Sigmoid colon (tissue), 7 donors: ENCODE measurements at places on chromosomes 2 and 18.

DNA sequence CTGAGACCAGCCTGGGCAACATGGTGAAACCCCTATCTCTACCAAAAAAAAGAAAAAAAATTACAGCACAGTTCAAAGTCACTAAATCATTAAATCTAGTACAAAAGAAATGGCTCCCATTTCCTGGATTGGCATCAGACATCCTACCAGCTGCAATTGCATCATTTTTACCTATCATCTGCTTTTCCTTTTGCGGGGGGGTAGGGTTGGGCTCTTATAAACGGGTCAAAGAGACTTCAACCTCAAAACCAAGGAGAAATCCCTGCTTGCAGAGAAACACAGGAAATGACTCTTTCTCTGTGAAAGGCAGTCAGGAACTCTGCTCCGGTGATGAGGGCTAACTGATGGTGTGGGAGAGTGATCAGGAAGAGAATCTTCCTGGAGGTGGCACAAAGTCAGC is 45.3 kb upstream of the RFX8 start:
- no peak overlapping the region for H3K4me3 ChIP-seq
- H3K4me1 ChIP-seq: peaks cover 15% of the 10 kb centered on the region
- H3K27me3 ChIP-seq: no peaks in the 10 kb centered on the region

- no peak for DNase-seq
- no peaks in the 10 kb centered on the region for H3K36me3 ChIP-seq
- H3K27ac ChIP-seq: no peak overlapping the region
- H3K4me3 ChIP-seq: no peak overlapping the region
- no peaks in the 10 kb centered on the region for H3K27me3 ChIP-seq
- H3K4me1 ChIP-seq: no peaks in the 10 kb centered on the region
Measured at GRCh38 chr2:146506851-146507250, 1338.0 kb upstream of the ACVR2A start.

GRCh38 chr18:13260935-13261640 is 42.5 kb downstream of the LDLRAD4 start:
- no peak overlapping the region for H3K4me3 ChIP-seq
- no peak for DNase-seq

DNA sequence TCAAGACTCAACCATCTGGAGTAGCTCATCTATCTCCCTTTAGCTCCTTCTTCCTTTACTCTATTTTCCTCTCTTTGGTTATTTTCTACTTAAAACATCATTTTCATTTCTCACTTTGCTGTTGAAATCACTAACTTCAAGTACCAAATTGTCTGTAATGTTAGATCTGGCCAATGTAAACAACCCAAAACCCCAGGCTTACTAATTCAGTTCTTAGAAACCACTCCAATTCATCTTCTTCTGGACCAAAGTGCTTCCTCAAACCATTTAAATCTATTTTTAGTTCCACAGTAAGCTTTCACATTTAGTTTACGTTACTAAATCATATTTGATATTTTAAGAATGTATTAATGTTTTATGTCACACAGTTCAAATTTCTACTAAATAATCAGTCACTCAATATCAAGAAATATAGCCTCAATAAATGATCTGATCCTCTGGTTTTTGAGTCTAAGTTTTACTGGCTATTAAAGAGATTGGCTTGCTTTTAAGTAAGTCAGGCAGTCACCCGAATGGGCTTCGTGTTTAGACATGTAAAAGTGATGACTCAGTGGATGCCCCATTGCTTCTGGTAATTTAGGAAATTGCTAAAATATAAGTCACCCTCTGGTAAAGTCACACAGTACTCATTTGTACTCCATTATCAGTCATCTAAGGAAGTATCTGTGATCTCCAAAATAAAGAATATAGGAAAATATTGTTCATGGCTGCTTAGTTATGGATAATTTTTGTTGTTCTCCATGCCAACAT is 527.2 kb upstream of the SOX11 start:
- H3K4me3 ChIP-seq: no peak overlapping the region
- no peaks in the 10 kb centered on the region for H3K4me1 ChIP-seq
- H3K27ac ChIP-seq: no peak overlapping the region
- H3K27me3 ChIP-seq: no peaks in the 10 kb centered on the region

- H3K27ac ChIP-seq: no peak overlapping the region
- no peak for DNase-seq
- no peaks in the 10 kb centered on the region for H3K4me1 ChIP-seq
- H3K4me3 ChIP-seq: no peak overlapping the region
Measured at GRCh38 chr2:61993422-61994024, 88.0 kb downstream of the COMMD1 start.

DNA sequence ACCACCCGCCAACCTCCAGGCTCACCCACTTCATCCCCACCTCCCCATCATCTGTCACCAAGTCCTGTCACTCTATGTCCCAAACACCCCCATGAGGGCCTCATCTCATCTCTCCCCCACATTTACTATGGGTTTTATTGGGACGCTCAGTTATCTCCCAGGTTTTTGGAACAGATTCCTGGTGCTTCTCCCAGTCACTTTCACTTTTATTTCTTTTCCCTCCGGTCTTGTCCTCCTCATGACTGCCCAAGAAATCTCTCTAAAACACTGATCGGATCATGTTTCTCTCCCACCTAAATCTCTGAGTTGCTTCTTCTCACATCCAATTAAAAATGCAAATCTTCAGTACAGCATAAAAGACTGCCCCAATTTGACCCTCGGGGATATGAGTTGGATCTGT is 273.1 kb downstream of the PHLPP1 start:
- DNase-seq: no peak
- no peak overlapping the region for H3K27ac ChIP-seq
- H3K36me3 ChIP-seq: no peaks in the 10 kb centered on the region
- no peaks in the 10 kb centered on the region for H3K27me3 ChIP-seq
- no peaks in the 10 kb centered on the region for H3K4me1 ChIP-seq
- H3K4me3 ChIP-seq: peak overlapping the region; percentile 34

DNA sequence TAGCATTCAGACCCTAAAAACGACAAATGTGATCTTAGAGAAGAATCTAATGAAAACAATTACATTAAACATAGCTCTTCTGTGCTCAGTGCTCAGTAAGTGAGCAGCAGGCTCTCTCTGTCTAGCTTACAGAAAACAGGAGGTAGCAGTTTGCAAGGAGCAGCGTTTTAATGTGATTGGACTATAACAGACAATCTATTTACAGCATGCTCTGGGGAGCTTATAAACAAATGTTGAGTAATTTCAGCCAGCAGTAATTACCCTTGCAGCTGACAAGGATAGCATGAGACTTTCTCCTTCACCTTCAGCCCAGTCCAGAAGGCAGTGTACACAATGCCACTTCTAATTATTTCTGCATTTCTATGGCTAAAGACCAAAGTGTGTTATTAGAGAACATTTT is 270.4 kb downstream of the FIGN start:
- H3K4me1 ChIP-seq: peaks cover 4% of the 10 kb centered on the region
- H3K4me3 ChIP-seq: no peak overlapping the region
- no peak overlapping the region for H3K27ac ChIP-seq
- H3K27me3 ChIP-seq: no peaks in the 10 kb centered on the region
- DNase-seq: no peak

DNA sequence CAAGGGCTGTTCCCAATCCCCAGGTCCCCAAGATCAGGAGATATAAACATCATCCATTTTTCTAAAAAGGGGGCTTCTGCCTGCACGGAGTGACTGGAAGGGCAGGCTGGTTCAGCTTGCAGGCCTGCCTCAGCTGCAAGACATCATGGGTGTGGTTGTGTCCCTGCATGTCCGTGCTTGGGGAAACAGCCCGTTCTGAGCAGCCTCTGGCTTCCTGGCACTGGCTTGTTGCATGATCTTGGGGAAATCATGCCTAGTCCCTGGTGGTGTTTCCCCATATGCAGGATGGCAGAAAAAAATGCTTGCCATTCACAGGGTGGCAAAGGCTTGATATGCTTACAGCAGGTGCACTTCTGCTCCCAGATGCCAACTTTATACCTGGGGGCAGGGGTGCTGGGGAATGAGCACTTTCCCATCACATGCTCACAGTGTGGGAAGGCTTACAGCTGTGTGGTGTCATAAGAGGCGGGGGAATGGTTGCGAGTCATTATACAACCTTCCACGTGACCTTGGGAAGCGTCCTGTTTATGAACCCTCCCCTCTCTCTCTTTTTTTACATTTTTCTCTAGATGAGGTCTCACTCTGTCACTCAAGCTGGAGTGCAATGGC is 7.2 kb downstream of the PCARE start:
- no peak overlapping the region for H3K4me3 ChIP-seq
- H3K27ac ChIP-seq: peak overlapping the region; percentile 8
- DNase-seq: no peak
- no peaks in the 10 kb centered on the region for H3K27me3 ChIP-seq
- no peaks in the 10 kb centered on the region for H3K36me3 ChIP-seq

GRCh38 chr2:223856584-223856983 is 19.2 kb upstream of the AP1S3 start:
- no peak for DNase-seq
- H3K36me3 ChIP-seq: no peaks in the 10 kb centered on the region
- no peaks in the 10 kb centered on the region for H3K27me3 ChIP-seq
- H3K27ac ChIP-seq: no peak overlapping the region
- no peak overlapping the region for H3K4me3 ChIP-seq

DNA sequence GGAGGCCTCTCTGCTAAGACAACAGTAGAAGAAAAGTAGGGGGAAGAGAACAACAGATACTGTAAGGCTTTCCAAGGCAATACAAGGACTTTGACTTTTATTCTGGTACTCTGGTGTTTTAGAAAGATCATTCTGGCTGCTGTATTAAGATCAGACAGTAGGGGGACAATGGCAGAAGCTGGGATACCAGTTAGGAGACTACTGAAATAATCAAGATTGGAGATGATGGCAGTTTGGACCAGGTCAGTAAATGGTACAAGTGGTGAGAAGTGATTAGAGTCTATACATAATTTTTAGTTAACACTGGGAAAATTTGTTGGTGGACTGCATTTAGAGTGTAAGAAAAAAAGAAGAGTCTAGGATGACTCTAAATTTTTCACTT is 139.7 kb downstream of the ROCK1 start:
- DNase-seq: no peak
- H3K27me3 ChIP-seq: no peaks in the 10 kb centered on the region
- H3K27ac ChIP-seq: no peak overlapping the region
- H3K4me1 ChIP-seq: no peaks in the 10 kb centered on the region
- no peak overlapping the region for H3K4me3 ChIP-seq

DNA sequence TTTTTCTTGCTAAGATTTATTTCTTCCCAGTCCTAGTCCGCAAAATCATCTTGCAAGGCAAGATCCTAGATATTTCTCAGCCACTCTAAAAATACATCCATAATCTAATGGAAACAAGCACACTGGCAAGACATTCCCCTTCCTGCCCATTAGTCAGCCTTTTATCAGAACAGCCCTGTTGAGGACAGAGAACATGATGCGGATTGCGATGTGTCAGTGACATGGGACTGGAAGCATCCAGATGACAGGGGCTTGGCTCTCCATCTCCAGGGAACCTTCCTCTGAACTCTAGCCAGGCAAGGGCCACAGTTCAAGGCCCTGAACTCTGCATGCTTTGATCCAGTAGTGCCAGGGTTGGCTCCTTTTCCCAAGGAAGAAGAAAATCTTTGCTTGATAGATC is 70.0 kb downstream of the VSNL1 start:
- no peak overlapping the region for H3K4me3 ChIP-seq
- no peaks in the 10 kb centered on the region for H3K36me3 ChIP-seq
- no peak overlapping the region for H3K27ac ChIP-seq
- H3K4me1 ChIP-seq: no peaks in the 10 kb centered on the region

DNA sequence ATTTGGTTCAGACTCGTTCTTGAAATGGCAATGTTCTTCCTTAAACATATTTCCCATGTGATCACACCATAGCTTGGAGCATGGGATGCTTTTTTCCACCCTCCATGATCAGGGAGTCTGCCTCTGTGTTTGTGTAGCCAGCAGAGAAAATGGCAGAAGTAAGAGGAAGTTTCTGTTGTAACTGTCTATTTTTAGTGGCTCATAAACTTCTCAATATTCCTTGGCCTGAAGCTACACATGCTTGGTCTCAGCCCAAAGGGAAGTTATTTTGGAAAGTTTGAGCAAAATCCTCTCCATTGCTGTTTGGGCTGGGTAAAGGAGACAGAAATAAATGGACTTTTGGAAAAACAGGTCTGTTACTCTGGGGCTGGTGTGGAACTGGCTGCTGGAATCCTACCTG is 33.4 kb upstream of the ITGA6 start:
- DNase-seq: no peak
- no peaks in the 10 kb centered on the region for H3K27me3 ChIP-seq
- no peak overlapping the region for H3K4me3 ChIP-seq
- no peaks in the 10 kb centered on the region for H3K36me3 ChIP-seq

- no peak overlapping the region for H3K27ac ChIP-seq
- no peaks in the 10 kb centered on the region for H3K27me3 ChIP-seq
Measured at GRCh38 chr18:27769152-27769551, 407.8 kb downstream of the CDH2 start.

GRCh38 chr2:608297-608696 is 68.9 kb downstream of the TMEM18 start:
- no peak overlapping the region for H3K27ac ChIP-seq
- no peak for DNase-seq
- no peak overlapping the region for H3K4me3 ChIP-seq
- no peaks in the 10 kb centered on the region for H3K36me3 ChIP-seq
- no peaks in the 10 kb centered on the region for H3K4me1 ChIP-seq

- peaks cover 8% of the 10 kb centered on the region for H3K4me1 ChIP-seq
- H3K36me3 ChIP-seq: no peaks in the 10 kb centered on the region
- H3K27ac ChIP-seq: no peak overlapping the region
- no peak overlapping the region for H3K4me3 ChIP-seq
Measured at GRCh38 chr2:196565106-196565765, 74.3 kb upstream of the CCDC150 start.

- no peaks in the 10 kb centered on the region for H3K27me3 ChIP-seq
- H3K36me3 ChIP-seq: no peaks in the 10 kb centered on the region
- DNase-seq: peak; percentile 81
- peak overlapping the region; percentile 80 for H3K27ac ChIP-seq
- H3K4me3 ChIP-seq: no peak overlapping the region
Measured at GRCh38 chr2:215652388-215652787, 216.5 kb upstream of the FN1 start.

GRCh38 chr2:42770288-42771131 is 6.6 kb upstream of the OXER1 start:
- H3K27me3 ChIP-seq: no peaks in the 10 kb centered on the region
- no peak overlapping the region for H3K4me3 ChIP-seq
- no peaks in the 10 kb centered on the region for H3K36me3 ChIP-seq
- H3K27ac ChIP-seq: no peak overlapping the region
- peak; percentile 69 for DNase-seq
- H3K4me1 ChIP-seq: peaks cover 4% of the 10 kb centered on the region

GRCh38 chr2:204947405-204947804 is 402.1 kb downstream of the PARD3B start:
- H3K4me1 ChIP-seq: no peaks in the 10 kb centered on the region
- no peak overlapping the region for H3K4me3 ChIP-seq
- DNase-seq: no peak
- no peaks in the 10 kb centered on the region for H3K27me3 ChIP-seq

GRCh38 chr2:6283259-6283658 is 582.4 kb downstream of the CMPK2 start:
- H3K4me3 ChIP-seq: no peak overlapping the region
- DNase-seq: no peak
- no peaks in the 10 kb centered on the region for H3K4me1 ChIP-seq
- no peaks in the 10 kb centered on the region for H3K36me3 ChIP-seq
- H3K27ac ChIP-seq: no peak overlapping the region
